Stimulated activated CD8-positive, alpha-beta memory T cell treated with anti-CD3 and anti-CD28 coated beads, Interleukin-2, amount 100 ng/mL, for 1 hour (primary cell): ENCODE measurements at places on chromosomes 6 and 20.

GRCh38 chr6:75421316-75422023, 72.1 kb downstream of the FILIP1 start:
- no peak for DNase-seq

DNA sequence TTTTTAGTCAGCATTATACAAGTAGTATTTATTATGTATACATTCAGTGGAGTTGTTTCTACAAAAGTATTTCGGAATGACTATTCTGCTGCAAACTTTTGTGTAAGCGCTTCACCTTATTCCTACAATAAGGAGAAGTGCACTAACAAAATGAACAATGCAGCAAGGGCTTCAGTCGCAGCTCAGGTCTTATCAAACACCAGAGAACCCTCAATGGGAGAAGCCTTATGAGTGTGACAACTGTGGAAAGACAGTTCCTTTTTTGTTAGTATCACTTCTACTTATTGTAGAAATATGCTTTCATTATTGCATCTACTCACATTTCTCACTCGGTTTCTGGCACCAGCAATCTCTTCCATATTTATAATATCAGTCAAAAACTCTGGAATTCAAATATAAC, 18.8 kb downstream of the ZKSCAN3 start:
- DNase-seq: no peak

- no peak for DNase-seq
Measured at GRCh38 chr6:63802606-63803206, 167.1 kb downstream of the PHF3 start.

- no peak for DNase-seq
Measured at GRCh38 chr20:48818481-48818987, 9.3 kb downstream of the PREX1 start.

DNA sequence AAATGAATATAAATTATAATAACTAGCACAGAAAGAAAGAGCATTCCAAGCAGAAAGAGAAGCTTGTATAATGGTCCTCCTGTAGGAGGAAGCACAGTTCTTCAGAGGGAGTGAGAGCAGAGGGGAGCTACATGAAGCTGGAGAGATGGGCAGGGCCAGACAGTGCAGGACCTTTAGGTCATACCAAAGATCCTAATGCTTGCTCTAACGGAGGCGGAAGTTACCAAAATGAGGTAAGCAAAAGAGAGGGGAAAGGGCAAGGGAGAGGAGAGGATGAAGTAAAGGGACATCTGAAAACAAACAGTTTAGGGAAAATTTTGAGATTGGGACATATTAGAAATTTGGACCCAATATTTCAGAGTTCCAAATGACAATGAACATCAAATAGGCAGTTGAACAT, 50.2 kb downstream of the HBS1L start:
- DNase-seq: no peak

GRCh38 chr6:21692721-21693120, 99.2 kb downstream of the SOX4 start:
- DNase-seq: no peak

GRCh38 chr6:89613790-89614189, 24.8 kb downstream of the LYRM2 start:
- no peak for DNase-seq

DNA sequence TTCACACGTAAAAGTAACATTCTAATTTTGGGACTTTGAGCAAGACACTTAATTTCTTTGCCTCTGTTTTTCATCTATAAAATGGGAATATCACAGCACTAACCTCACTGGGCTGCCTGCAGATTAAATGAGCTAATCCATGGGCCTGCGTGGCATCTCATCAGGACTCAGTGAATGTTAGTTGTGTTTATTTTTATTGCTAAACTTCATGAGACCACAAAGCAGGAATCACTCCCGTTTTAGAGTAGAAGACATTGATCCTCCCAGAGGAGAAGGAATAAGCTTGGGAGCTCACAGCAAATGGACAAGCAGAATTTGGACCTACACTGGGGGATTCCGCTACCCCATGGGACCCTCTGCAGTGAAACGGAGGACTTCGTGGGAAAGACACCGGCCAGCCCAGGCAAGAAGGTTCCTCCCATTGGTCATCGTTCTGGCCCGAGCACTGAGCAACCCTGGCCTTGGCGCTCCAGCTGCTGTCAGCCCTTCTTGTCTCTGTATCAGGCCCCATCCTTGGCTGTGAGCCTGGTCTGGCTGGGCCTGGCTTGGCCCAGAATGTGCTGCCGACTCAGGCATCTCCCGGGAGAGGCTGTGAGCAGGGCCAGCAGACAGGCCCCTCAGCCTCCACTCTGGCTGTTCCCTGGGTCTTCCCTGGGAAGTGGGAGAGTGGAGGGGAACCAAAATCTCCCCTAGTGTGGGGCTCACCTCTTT, 79.8 kb downstream of the NFATC2 start:
- no peak for DNase-seq

GRCh38 chr6:70221715-70222438, 81.0 kb downstream of the COL9A1 start:
- DNase-seq: no peak

- no peak for DNase-seq
Measured at GRCh38 chr20:5741089-5741488, 9.1 kb upstream of the SHLD1 start.

GRCh38 chr6:158815379-158815724, 3.8 kb downstream of the EZR start:
- no peak for DNase-seq

DNA sequence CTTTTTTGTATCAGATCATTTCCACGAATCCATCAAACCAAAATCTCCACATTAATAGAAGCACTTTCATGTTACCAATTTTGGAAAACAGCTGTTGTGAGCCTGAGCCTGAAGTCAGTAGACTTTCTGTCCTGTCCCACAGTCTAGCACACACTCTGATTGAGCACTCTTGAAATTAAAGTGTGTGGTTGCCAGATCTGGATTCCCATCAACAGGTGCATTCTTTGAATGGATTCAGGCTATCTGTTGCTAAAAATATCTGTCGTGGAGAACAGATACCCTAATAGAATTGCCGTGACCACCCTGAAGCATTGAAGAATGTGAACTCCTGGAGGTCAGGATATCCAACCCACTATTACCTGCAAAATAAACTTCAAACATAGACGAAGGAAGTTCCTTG, 73.3 kb downstream of the TFAP2A start:
- no peak for DNase-seq

- DNase-seq: no peak
Measured at GRCh38 chr6:129575378-129576118, 134.4 kb downstream of the ARHGAP18 start.

DNA sequence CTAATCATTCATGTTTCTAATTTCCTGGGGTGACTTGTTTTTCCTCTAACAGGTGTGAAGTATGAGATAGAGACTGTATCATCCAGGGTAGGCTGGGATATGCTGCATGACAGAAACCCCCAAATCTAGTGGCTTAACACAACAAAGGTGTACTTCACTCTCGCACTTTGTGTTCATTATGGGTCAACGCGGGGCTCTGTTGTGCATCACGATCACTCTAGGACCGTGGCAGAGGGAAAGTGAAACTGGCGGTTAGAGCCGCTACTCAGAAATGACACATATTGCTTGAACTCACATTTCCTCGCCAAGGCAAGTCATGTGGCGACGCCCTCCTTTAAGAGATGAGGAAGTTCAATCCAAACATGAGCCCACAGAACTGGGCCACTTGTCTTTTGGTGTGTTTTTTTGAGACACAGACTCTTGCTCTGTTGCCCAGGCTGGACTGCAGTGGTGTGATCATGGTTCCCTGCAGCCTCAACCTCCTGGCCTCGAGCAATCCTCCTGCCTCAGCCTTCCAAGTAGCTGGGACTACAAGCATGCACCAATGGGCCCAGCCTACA, 41.3 kb downstream of the PCNA start:
- DNase-seq: peak; percentile 49

DNA sequence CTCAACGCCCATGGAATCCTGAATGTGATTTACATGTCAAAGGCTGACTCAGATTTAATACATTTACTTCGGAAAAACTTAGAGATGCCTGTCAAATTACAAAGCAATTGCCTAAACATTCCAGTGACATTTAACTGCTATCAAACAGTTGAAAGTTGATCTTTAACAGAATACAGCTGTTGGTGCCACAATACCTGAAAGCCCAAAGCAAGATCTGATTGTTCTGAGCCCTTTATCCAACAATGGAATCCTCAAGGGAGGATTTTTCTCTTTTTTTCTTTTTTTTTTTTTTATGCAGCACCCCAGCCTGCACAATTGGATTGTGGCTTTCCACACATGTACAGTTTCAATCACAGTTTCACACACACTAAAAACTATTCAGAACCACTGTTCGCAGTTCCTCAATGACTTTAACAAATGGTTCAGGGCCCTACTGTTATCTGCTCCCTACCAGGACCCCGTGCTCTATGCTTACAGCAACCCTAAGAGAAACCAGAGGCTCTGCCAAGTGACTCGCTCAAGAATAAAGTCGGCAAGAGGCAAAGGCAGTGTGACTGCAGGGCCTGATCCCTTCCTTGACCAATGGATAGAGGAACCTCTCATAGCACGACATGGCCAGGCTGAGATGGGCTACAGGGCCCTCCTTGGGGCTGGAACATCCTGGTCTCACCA, 33.3 kb downstream of the EPB41L2 start:
- DNase-seq: no peak

GRCh38 chr6:85015396-85015990, 251.1 kb upstream of the TBX18 start:
- DNase-seq: no peak

DNA sequence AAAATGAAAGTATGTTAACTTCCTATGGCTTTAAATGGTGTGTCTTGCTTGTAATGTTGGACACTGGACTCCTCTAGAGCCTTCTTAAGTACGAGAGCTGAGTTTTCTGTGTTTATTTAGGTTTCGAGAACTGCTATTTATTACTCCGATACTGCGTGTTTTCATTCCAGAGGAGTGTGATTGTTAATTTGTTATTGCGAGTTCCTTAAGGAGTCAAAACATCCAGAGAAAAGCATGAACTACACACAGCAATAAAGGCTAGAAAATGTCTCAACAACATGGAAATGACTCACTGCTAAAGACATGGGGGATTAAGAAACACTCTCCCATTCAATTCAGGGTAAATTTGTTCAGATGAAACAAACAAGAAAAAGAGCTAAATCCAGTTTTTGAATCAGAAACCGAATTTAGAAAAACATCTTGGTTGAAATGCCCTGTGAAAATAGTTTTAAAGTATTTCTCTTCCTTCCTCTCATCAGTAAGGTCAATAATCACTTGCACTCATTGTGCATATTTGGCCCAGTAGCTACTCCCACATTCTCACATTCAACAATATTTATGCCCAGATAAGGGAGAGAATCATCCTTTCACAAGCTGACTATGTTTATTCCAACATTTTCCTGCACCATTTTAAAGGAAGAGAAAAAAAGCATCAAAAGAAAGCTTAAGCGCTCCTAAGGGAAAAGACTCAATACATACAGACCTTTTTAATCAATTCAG, 36.0 kb downstream of the ATXN1 start:
- DNase-seq: no peak

GRCh38 chr20:49646126-49646525, 67.6 kb downstream of the B4GALT5 start:
- no peak for DNase-seq

DNA sequence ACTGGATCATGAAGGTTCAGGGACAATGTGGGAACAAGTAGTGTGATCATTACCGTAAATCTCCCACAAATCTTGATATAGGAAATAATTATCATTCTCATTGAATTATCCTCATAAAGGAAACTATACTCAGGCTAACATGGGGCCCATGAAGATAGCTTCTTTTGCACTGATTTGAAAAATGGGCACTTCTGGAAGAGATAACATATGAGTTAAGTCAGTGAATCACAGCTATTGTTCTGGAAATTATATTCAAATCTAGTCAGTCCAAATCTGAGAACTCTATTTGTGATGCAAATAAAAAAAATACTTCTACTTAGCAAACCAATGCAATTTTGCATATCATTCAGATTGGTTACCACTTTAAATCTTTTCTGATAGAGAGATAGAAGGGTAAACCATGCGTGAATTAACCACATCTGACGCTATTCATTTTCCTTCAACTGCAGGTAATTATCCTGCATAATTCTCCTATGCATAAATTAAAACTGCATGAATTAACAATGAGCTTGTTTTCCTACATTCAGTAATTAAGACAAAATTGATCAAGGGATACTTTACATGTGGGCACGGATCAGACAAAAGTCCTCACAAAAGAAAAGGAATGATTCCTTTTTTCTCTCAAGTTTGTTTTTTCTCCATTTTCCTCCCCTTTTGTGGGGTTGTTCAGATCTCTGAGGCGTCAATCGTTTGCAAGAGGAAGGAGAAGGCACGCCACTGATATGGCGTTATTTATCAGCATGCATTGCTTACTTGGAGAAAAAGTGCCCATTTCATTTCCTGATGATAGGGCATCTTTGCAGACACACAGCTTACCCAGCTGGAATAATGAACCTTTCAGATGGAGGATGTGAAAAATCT, 36.4 kb downstream of the RIPOR2 start:
- no peak for DNase-seq

- DNase-seq: no peak
Measured at GRCh38 chr6:165807249-165807960, 144.4 kb upstream of the PDE10A start.

DNA sequence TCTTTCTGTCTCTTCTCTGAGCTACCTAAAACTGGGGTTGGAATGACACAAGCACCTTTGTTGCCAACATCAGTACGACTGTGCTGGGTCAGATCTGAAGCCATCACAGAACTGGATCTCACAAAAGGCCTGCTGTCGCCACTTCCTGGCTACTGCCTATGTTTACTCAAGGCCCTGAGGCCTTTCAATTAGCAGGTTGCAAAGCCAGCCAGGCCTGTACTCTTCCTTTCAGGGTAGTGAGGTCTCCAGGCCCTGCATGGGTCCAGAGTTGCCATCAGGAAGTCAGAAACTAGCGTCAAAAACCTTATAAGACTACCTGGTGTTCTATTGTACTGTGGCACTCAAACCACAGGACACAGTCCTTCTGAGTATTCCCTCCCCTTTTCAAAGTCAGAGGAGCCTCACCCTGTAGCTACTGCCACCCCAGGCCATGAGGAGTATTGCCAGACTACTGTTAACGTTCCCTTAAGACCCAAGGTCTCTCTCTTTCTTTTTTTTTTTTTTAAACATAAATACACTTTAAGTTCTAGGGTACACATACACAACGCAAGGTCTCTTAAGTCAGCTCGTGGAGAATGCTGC, 937.4 kb upstream of the GJE1 start:
- DNase-seq: no peak

GRCh38 chr6:139475241-139475640, 100.8 kb upstream of the CITED2 start:
- no peak for DNase-seq

GRCh38 chr20:55500130-55500529, 505.2 kb downstream of the CBLN4 start:
- DNase-seq: no peak

GRCh38 chr20:20562507-20562906, 149.9 kb downstream of the RALGAPA2 start:
- DNase-seq: no peak
